ENCODE measurements at places on chromosomes 6 and 20. TPM values are rescaled to one million over a fixed set of nuclear protein-coding genes. Genes with fewer than 3 reads are reported as not detected.

- H3K27me3 ChIP-seq: no peaks in the 10 kb centered on the region
- H3K4me1 ChIP-seq: no peaks in the 10 kb centered on the region
- H3K4me3 ChIP-seq: no peak overlapping the region
- DNase-seq: no peak
Measured at GRCh38 chr20:37755665-37756064, 61.8 kb downstream of the CTNNBL1 start.

DNA sequence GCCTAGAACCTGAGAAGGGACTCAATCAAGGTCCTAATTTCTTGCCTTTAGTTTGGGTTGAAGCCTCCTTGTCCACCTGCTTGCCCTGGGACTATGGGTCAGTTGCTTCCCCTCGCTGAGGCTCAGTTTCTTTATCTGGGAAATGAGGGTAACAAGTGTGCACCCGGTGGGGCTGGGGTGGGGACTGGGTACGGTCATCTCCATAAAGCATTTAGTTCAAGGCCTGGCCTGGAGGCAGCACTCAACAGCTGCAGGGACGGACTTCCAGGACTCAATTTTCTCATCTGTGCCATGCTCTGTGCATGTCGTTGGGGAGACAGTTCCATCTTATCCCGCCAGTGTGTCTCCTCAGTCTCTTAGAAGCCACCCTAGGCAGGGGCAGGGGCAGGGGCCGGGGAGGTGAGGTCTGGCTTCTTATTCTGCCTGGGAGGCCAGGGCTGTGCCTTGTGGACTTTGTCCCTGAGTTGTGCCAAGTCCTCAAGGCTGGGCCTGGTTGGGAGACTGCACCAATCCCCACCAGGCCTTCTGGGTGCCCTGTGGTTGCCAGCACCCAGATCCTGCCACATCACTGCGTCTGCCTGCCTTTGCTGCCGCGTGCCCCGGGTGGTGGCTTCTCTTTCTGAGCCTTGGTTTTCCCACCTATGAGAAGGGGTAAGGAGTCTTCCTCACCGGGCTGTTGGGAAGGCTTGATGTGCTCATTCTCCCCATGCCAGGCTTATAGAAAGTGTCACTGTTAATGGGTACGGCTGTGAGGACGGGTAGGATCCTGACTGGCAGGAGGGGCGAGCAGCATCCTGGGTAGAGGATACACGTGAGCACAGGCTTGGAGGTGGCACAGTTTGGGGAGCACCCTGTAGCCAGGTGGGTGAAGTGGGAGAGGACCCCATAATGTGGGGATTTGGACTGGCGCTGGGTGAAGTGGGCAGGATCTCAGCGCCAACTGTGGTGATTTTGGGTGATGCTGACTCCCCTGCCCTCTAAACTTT is 8.6 kb downstream of the SRC start:
- peaks cover 98% of the 10 kb centered on the region for H3K4me1 ChIP-seq
- H3K4me3 ChIP-seq: no peak overlapping the region
- H3K36me3 ChIP-seq: no peaks in the 10 kb centered on the region
- no peak for DNase-seq

DNA sequence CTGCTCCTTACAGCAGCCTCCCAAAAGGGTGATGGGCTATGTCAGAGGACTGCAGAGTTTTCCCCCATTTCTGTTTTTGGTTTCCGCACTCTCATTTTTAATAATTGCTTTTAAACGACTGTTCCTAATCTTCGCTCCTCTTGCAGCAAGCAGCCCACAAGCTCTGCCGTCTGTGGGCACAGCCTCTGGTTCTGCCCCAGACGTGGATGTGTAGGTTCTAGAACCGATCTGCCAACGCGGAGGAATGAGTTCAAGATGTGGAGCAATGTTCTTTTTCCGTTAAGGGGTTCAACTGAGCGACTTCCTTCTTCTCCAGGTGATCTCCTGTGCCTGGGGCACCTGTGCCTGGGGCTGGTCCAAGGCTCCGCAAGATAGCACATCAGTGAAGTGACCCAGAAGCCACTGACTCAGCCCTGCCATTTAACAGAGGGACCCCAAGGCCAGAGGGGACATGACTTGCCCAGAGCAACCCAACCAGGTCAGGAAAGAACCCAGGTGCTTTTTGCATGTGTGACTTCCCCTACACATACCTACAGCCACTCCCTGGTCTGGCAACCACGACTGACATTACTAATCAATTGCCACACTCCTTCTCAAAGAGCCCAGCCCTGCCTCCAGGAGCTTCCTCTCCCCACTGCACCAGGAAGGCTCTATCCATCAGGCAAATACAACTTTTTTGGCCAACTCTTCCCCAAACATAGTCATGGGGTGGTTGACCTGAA is 22.7 kb downstream of the PMEPA1 start:
- no peaks in the 10 kb centered on the region for H3K27me3 ChIP-seq
- H3K27ac ChIP-seq: peak overlapping the region; percentile 74
- no peak overlapping the region for H3K4me3 ChIP-seq
- peaks cover 8% of the 10 kb centered on the region for H3K4me1 ChIP-seq
- no peak for DNase-seq

DNA sequence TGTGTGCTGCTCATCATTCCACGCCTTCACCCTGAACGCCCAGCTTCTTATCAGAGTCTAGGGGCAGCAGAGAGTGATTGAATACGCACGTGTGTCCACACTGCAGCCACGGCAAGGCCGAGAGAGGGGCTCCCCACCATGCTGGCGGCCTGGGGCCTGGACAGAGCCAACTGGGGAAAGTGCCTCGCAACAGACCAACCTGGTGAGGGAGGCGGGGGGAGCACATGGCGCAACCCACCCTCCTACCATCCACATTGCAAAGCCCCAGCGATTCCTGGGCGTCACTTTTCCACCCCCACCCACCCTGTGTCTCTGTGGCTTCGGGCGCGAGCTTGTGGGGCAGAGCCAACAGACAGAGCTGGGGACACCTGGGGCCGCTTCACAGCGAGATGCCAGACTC is 66.4 kb upstream of the DUSP22 start:
- no peak for DNase-seq
- H3K27ac ChIP-seq: no peak overlapping the region
- H3K27me3 ChIP-seq: no peaks in the 10 kb centered on the region
- no peaks in the 10 kb centered on the region for H3K36me3 ChIP-seq
- H3K4me3 ChIP-seq: no peak overlapping the region
- peaks cover 29% of the 10 kb centered on the region for H3K4me1 ChIP-seq

- DNase-seq: no peak
- H3K36me3 ChIP-seq: no peaks in the 10 kb centered on the region
- H3K4me1 ChIP-seq: peaks cover 12% of the 10 kb centered on the region
- no peak overlapping the region for H3K4me3 ChIP-seq
- H3K27me3 ChIP-seq: no peaks in the 10 kb centered on the region
Measured at GRCh38 chr6:169441292-169441691, 187.6 kb upstream of the THBS2 start.

DNA sequence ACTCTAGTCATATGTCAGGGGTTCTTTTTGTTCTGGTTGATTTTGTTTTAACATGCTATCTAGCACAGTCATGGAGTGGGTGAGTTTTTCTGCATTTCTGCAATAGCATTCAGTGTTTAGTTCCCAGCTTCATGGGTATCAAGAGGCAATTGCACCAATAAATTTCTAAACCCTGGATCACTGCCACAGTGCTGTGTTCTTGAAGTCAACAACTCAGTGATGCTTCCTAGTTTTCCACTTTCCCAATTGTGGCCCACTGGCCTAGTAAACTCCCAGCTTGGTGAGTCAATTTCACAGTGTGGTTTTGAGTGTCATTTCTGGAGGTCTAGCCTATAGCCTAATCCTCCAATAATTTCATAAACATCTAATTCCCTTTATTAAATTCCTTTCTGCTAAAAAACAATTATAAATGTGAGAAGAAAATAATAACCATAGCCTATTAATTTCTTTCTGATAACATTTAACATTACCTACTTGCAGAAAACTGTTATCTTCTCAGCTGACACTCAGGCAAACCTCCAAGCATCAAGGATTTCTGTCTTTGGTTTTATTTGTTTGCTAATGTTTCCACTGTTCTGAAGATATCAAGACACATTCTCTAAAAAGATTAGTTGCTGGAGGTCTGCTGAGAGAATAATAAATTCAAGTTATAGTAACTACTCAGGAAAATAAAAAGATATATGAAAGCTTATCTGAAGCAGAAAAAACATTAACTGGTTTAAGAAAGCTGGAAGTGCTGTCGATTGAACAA is 89.9 kb downstream of the PDE7B start:
- H3K27ac ChIP-seq: no peak overlapping the region
- H3K36me3 ChIP-seq: no peaks in the 10 kb centered on the region
- no peak overlapping the region for H3K4me3 ChIP-seq
- H3K4me1 ChIP-seq: peaks cover 2% of the 10 kb centered on the region

GRCh38 chr6:15183979-15184378 is 61.9 kb upstream of the JARID2 start:
- H3K27ac ChIP-seq: no peak overlapping the region
- DNase-seq: no peak
- no peak overlapping the region for H3K4me3 ChIP-seq
- H3K27me3 ChIP-seq: no peaks in the 10 kb centered on the region

GRCh38 chr6:143074101-143074500 is 13.4 kb downstream of the AIG1 start:
- no peak for DNase-seq
- H3K27me3 ChIP-seq: no peaks in the 10 kb centered on the region
- H3K27ac ChIP-seq: no peak overlapping the region
- H3K4me1 ChIP-seq: no peaks in the 10 kb centered on the region

- no peaks in the 10 kb centered on the region for H3K27me3 ChIP-seq
- H3K4me3 ChIP-seq: no peak overlapping the region
- no peak overlapping the region for H3K27ac ChIP-seq
- peaks cover 51% of the 10 kb centered on the region for H3K4me1 ChIP-seq
- peaks cover 28% of the 10 kb centered on the region for H3K36me3 ChIP-seq
- no peak for DNase-seq
Measured at GRCh38 chr6:63677282-63677681, 41.7 kb downstream of the PHF3 start.

FLOT1 gene
- total RNA-seq: 48.9 TPM

CTAGE9 gene
- total RNA-seq: not detected

SMIM29 gene
- total RNA-seq: 21.6 TPM

Data from esophagus squamous epithelium (tissue), 5 donors.